Activated CD8-positive, alpha-beta T cell treated with anti-CD3 and anti-CD28 coated beads for 36 hours (primary cell): ENCODE measurements at places on chromosomes 2 and 18. TPM values are rescaled to one million over a fixed set of nuclear protein-coding genes. Genes with fewer than 3 reads are reported as not detected.

DNA sequence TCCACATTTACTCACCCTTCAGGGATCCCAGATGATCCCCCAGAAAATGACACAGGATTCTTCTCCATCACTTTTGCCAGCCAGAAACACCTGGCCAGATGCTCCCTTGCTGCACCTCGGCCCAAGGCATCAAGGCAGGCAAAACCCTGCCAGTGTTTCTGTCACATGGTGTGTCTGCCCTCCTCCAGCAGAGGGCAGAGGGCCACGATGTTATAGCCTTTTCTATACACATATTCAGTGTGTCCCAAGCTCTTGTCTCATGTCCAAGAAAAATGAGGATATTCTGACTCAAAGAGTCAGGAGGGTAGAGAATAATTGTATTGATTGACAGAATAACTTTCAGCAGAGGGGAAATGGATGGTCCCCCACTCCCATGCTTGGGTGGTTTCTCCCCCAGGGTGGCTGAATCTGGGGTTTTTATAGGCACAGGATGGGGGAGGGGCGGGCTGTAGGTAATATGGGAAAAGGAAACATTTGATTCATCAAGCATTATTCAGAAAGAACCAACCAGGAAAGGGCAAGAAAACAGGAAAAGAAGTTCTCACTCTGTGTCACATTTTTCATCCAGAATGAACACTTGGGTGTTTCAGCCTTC lies 933.9 kb downstream of the TRIB2 start:
- H3K27ac ChIP-seq: no peak overlapping the region
- no peaks in the 10 kb centered on the region for H3K36me3 ChIP-seq
- no peak overlapping the region for H3K4me3 ChIP-seq
- H3K27me3 ChIP-seq: no peaks in the 10 kb centered on the region
- no peaks in the 10 kb centered on the region for H3K4me1 ChIP-seq

DBI gene
- total RNA-seq: 143 TPM

DNA sequence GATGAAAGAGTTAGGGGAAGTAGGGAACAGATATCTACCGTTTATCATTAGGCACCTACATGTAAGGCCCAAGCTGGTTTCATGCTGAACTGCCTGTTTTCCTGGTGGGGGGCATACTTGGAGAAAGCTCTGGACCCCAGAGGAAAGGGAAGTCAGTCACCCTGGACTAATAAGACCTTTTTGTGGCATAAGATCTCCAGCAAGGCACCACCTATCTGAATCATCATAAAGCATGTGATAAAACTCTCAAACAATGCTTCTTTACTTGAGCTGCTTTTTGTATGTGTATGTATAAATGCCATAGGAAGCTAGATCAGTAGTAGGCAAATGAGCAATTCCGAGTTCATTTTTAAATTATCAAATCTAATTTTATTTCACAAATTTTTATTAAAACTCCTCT lies 104.8 kb downstream of the TANC1 start:
- no peak for DNase-seq
- no peaks in the 10 kb centered on the region for H3K27me3 ChIP-seq
- H3K36me3 ChIP-seq: no peaks in the 10 kb centered on the region
- no peak overlapping the region for H3K4me3 ChIP-seq
- no peaks in the 10 kb centered on the region for H3K4me1 ChIP-seq

- no peak overlapping the region for H3K4me3 ChIP-seq
- no peak overlapping the region for H3K27ac ChIP-seq
- H3K27me3 ChIP-seq: peaks cover 6% of the 10 kb centered on the region
- DNase-seq: no peak
Observed at GRCh38 chr18:45844938-45845337, 19.5 kb downstream of the SIGLEC15 start.

- no peaks in the 10 kb centered on the region for H3K36me3 ChIP-seq
- no peak overlapping the region for H3K4me3 ChIP-seq
- no peaks in the 10 kb centered on the region for H3K4me1 ChIP-seq
- DNase-seq: no peak
Observed at GRCh38 chr2:22134421-22134820, 1010.7 kb downstream of the TDRD15 start.

GRCh38 chr2:111884592-111884964 lies 585 bp upstream of the ANAPC1 start:
- H3K36me3 ChIP-seq: peaks cover 15% of the 10 kb centered on the region
- peak overlapping the region; percentile 93 for H3K27ac ChIP-seq
- no peaks in the 10 kb centered on the region for H3K27me3 ChIP-seq
- peak overlapping the region; percentile 82 for H3K4me3 ChIP-seq

- H3K27me3 ChIP-seq: no peaks in the 10 kb centered on the region
- H3K27ac ChIP-seq: no peak overlapping the region
- no peaks in the 10 kb centered on the region for H3K4me1 ChIP-seq
- H3K36me3 ChIP-seq: no peaks in the 10 kb centered on the region
- H3K4me3 ChIP-seq: no peak overlapping the region
Observed at GRCh38 chr2:221641181-221641871, 69.2 kb upstream of the EPHA4 start.

NT5DC4 gene
- total RNA-seq: not detected

- no peaks in the 10 kb centered on the region for H3K4me1 ChIP-seq
- H3K36me3 ChIP-seq: no peaks in the 10 kb centered on the region
- peaks cover 8% of the 10 kb centered on the region for H3K27me3 ChIP-seq
- DNase-seq: no peak
- H3K4me3 ChIP-seq: no peak overlapping the region
- no peak overlapping the region for H3K27ac ChIP-seq
Observed at GRCh38 chr2:178333851-178334250, 117.1 kb downstream of the PRKRA start.

GRCh38 chr2:225274751-225275150 lies 124.8 kb upstream of the NYAP2 start:
- no peaks in the 10 kb centered on the region for H3K36me3 ChIP-seq
- H3K27ac ChIP-seq: no peak overlapping the region
- no peaks in the 10 kb centered on the region for H3K4me1 ChIP-seq
- H3K27me3 ChIP-seq: no peaks in the 10 kb centered on the region
- no peak for DNase-seq

GRCh38 chr2:220533485-220533884 lies 906.1 kb downstream of the SLC4A3 start:
- H3K36me3 ChIP-seq: no peaks in the 10 kb centered on the region
- DNase-seq: peak; percentile 11
- no peaks in the 10 kb centered on the region for H3K27me3 ChIP-seq
- no peak overlapping the region for H3K4me3 ChIP-seq
- no peaks in the 10 kb centered on the region for H3K4me1 ChIP-seq

DNA sequence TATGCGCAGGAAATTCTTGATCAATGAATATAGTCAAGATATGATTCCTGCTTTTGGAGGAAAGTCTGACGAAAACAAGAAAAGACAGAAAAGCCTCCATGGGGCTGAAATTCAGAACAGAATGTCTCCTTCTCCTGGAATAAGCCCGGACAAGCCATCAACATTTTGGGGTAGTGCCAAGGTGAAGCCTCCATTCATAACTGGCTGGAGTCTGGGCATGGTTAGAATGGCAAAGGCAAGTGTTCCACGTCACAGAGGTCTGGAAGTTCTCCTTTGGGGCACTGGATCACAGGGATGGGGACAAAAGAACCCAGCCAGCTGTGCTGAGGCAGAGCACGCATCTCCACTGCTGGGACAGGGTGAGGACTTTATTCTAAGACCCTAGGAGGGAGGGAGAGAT lies 505.7 kb downstream of the CMPK2 start:
- H3K27me3 ChIP-seq: no peaks in the 10 kb centered on the region
- no peak for DNase-seq
- H3K4me3 ChIP-seq: no peak overlapping the region
- no peaks in the 10 kb centered on the region for H3K36me3 ChIP-seq
- H3K4me1 ChIP-seq: no peaks in the 10 kb centered on the region

DNA sequence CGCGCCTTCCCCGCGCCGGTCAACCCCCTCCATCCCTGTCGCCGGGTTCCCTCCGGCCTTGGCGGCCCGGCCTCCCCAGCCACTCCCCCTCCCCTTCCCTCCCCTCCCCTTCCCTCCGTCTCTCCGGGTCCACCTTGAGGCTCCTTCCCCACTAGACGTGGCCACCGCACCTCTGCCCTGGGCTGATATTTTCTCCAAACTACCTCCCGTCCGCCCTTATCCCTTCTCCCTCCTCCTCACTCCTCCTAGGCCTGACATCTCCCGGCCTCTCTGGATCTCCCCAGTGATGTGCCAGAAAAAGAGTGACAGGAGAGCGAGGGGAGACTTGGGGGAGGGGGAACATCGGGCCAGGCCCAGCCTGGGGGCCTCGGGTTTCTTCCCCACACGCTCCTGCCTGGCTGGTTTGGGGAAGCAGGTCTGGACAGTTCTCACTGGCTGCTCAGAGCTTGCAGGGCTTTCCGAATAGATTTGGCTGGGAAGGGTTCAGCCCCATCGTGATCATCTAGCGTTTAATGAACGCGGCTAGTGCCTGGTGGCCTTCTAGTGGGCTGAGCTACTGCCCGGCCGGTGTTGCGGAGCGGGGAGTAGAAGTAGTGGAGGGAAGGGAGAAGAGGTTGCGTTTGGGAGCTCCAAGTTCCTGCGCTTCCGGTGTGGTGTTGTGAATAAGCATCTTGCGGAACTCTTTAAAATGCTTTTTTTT lies 641 bp downstream of the MAPRE3 start:
- DNase-seq: no peak
- no peak overlapping the region for H3K27ac ChIP-seq
- peaks cover 16% of the 10 kb centered on the region for H3K4me1 ChIP-seq
- H3K27me3 ChIP-seq: peaks cover 16% of the 10 kb centered on the region

PIEZO2 gene
- not detected for total RNA-seq
